ENCODE measurements at places on chromosomes 12 and 14.

DNA sequence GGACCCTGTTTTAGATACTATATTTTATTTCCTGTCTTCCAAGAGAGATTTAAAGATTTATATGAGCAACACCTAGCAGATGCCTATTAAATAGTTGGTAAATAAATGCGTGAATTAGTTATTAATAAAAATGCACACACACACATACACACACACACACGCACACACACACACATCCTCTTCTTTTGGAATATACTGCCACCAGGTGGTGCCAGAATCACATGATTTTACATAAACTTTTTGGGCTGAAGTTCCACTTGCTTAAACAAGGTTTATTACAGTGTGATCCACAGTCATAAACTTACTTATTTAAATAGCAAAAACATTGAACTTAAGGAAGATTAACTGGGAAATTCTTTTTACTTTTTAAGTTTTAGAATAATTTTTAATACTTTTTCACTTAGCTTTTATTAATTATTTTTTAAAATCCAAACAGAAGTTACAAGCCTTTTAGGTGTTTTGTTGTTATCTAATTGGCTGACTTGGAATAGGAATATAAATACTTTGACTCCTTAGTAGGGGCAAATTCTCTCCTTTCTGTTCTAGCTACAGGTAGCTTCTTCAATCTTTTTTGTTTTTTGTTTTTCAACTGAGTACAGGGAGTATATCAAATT is 17.5 kb downstream of the RAD51B start:
- peak; percentile 48 for DNase-seq

GRCh38 chr14:84273181-84273580 is 1256.8 kb upstream of the FLRT2 start:
- no peak for DNase-seq

DNA sequence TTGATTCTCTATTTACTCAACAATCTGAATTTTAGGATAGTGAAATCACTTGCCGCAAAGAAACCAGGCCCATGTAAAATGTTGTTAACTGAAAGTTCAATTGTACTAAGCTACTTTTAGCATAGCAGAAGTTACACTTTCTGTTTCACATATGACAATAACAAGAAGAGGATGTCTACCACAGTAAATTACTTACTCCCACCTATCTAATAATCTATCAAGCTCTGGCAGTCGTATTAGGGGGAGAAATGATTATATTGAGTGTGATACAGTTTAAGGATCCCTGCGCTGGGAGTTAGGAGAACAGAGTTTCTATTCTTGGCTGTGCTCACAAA is 66.5 kb upstream of the CAND1 start:
- DNase-seq = no peak

DNA sequence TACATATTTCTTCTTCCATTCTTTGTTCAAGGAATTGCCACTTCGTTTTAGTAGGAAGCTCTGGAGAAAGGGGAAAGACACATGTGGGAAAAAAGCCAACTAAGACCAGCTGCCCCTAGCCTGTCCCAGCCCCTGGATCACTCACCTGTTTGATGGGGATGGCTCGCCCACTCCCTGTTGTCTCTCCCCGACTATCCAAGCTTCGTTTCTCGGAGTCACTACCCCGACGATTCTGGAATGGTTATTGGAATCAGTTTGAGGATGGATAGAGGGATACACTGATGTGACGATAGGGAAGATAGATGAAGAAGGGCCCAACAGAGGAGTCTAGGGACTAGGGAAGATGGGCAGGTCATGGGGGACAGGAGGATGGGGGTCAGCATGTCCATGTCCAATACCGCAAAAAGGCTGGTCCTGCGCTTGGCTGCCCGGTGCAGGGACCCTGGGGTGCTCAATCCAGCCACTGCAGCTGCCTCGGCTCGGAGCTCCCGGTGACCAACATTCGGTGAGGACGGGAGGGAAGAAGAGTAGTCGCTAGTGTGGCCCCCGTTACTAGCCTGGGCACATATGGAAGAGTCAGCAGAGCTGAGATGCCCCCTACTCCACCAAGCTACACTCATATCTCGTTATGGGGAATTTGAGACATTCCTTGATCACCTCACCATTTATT is 7.0 kb downstream of the AGAP2 start:
- DNase-seq = no peak

- DNase-seq = no peak
Observed at GRCh38 chr12:66627270-66627987, 51.4 kb downstream of the GRIP1 start.

- no peak for DNase-seq
Observed at GRCh38 chr14:68546839-68547238, 246.0 kb downstream of the ZFP36L1 start.
